ENCODE measurements at places on chromosomes 3 and 15.

- no peak for DNase-seq
Observed at GRCh38 chr15:81781395-81781794, 264.4 kb downstream of the MEX3B start.

- DNase-seq = no peak
Observed at GRCh38 chr3:152339881-152340505, 71.3 kb downstream of the MBNL1 start.

DNA sequence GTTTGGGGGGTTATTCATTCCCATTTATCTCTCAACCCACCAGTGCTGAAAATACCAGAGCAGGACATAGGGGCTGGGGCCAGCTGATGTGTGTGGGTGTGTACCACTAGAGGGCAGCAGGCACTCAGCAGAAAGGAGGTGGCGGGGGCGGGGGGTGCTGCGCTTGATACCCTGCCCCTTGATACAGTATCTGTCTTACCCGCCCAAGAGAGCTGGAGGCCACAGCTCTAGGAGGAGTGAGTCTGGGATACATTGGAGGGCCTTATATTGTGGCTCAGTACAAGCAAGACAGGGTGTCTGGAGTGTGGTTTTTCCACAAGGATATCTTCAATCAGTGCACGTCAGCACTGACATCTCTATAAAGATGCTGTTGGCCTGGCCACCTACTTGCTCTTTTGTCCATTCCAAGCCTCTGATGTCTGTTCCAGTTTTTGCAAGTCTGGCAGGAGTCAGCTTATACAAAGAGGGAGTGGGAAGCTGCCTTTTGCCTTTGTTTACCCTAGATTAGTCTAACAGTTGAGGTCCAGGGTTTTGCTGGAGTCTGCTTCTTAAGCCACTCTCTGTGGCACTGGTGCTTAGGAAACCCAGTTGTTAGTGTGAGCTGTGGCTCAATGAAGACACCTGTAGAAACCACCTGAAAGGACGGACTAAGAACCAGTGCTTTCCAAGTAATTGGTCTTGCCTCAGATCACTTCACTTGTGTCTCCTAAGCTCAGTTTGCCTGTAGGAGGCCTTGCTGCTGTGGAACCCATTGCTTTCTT lies 1.5 kb upstream of the RBM15B start:
- DNase-seq = peak; percentile 48

GRCh38 chr3:37144806-37145205 lies 29.6 kb downstream of the LRRFIP2 start:
- no peak for DNase-seq

DNA sequence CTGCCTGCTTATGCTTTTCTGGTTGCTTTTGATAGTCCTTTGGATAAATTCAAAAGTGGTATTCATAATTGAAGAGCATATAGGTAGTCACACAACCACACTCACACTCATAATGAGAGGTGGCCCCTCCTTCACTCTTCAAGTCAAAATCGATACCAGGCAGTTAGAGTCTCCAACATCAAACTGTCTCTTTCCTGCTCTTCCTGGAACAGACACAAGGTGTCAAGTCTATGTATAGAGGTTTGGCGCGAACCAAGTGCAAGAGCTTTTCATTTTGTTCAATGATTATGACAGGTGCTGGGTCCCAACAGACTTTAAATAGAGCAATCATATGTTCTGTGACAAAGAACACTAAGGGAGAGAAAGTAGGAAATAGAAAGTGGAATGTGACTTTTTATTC lies 29.9 kb upstream of the RGMA start:
- no peak for DNase-seq

- DNase-seq = no peak
Observed at GRCh38 chr3:99458013-99458412, 180.4 kb upstream of the COL8A1 start.

DNA sequence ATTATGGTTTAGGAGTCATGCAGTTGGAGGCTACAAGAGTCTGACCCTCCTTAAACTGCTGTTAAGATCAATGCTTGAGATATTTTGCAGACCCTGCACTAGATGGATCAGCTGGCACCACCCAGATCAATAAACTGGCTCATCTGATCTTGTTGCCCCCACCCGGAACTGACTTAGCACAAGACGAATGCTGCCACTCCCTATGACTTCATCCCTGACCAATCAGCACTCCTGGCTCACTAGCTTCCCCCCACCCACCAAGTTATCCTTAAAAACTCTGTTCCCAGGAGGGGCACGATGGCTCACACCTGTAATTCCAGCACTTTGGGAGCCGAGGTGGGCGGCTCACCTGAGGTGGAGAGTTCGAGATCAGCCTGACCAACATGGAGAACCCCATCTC lies 594.0 kb downstream of the NTRK3 start:
- no peak for DNase-seq

- DNase-seq = no peak
Observed at GRCh38 chr15:39183164-39183881, 397.6 kb upstream of the THBS1 start.

DNA sequence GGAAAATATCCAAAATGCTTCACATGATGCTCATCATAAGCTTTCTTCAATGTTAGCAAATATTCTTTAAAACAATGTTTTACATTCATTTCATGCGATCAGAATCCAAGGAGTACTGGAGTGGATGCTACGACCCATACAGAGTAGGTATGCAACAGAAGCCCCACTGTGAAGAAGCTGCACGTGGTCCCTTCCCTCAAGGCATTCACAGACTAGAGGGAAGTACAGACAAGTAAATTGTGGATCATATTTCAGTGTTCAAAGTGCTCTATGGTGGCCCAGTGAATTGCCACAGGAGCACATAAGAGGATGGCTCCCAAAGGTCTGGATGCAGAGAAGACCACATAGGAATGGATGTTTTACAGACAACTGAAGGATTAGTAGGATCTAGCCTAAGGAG lies 789.9 kb downstream of the IGSF11 start:
- no peak for DNase-seq

GRCh38 chr3:193906849-193907410 lies 229.0 kb upstream of the HES1 start:
- no peak for DNase-seq

DNA sequence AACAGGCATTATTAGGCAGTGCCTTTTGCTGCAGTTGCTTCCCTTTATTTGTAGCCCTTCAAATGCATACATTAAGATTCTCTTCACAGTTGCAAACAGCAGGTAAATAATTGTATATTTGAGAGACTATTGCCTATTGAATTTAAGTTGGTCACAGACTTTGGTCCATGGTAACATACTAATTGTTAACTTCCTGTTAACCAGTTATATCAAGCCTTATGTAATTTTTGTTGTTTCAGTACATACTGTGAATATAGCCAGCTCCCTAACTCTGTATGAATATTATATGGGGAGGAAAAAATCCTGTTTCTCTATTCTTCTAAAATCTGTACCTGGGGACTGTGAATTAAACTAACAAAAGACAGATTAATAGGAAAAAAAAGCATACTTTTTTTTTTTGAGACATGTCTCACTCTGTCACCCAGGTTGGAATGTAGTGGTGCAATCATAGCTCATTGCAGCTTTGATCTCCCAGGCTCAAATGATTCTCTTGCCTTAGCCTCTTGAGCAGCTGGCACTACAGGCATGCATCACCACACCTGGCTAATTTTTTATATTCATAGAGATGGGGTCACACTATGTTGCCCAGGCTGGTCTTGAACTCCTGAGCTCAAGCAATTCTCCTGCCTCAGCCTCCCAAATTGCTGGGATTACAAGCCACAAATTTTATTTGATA lies 53.2 kb downstream of the CHL1 start:
- no peak for DNase-seq

GRCh38 chr3:197711973-197712707 lies 24.6 kb downstream of the RUBCN start:
- peak; percentile 97 for DNase-seq

GRCh38 chr3:53482227-53482626 lies 12.2 kb upstream of the CACNA1D start:
- no peak for DNase-seq

DNA sequence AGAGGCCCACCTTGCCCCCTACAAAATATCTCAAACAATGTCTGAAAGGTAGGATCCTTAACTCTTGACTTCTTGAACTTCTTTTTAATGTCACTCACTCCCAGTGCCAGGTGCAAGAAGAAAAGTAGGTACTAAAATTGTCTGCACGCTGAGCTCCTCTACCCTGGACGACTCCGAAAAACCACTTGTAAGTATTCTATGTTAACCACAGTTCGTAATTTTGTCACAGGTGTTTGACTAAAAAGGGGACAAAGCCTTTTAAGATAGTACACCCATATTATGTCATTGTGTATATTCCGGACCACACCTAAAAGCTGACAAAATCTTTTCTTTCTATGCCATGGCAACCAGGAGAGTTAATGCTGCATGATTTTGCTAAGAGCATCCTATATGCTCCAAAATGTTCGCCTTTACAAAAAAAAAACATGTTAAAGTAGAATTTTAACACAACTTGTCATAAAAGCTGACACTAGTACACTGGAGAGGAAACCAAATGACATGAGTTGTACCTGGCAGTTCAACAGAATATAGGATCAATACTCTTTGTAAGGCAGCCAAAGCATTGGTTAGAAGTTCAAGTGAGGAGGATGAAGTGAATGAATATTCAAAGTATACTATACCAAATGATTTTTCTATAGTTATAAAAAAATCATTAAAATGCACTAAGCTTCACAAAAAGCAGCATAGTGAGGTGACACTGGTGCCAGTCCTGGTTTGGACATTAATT lies 210.5 kb downstream of the FOXP1 start:
- DNase-seq = no peak

DNA sequence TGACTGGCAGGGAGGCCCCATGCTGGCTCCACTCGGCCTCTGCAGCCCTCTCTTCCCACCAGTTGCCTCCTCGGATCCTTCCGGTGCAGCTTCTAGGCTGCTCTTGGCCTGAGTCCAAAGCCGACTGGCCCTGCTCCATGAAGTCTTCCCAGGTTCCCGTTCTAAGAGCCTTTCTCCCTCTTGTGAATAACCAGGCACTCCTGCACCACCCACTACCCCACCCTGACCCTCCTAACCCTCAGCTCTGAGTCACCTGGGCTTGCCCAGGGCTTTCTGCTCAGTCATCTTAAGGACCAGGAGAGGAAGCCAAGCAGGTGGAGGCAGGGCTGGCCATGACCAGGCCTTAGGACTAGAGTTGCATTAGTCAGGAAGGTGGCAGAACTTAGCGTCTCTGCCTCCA lies 28.1 kb upstream of the CNBP start:
- DNase-seq = peak; percentile 56

DNA sequence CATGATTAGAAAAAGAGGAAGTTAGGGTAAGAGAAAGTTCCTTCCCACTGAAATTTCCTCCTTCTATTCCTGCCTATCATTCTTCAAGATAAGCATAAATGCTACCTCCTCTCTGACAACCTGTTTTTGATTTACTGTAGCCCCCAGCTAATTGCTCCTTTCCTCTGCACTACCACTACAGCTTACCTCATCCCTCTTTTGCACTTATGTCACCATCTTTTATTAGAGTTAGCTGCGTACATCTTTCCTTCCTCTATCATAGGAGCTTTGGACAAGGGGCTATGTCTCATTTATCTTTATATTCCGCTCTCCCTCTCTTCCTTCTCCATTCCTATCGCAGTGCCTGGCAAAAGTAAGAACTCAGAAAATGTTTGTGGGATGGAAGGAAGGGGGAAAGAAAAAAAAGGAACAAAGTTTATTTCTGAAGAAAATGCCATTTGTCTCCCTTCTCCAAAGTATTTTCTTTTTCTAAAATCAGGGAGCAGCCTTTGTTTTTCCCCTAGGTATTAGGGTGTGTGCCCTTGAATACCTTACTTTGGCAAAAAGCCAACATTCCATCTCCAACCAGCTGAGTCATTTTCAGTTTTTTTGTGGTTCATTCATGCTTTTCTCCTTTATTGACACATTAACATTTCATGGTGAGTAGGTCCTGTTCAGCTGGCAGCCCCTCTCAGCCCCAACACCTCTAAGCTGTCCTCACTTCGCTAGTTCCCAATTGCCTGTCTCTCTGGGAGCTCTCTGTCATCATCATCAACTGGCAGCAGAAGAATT lies 87.6 kb upstream of the SOX2 start:
- peak; percentile 56 for DNase-seq

DNA sequence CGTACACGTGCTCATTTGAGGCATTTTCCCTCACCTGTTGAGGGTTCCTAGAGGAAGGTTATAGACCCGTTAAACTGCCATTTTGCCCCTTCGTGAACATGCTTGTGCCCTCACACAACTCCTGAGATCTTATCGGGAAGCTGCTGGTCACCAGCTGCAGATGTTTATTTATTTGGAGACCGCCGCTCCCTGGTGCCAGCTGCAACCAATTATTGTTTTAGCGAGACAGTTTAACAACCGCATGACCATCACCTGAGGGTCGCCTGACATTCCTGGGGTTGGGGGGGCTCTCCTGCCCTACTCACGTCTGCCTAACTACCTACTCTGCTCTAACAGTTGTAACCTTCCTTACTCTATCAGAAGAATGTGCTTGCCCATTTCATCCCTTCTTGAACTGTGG lies 292.5 kb downstream of the MCTP2 start:
- no peak for DNase-seq

DNA sequence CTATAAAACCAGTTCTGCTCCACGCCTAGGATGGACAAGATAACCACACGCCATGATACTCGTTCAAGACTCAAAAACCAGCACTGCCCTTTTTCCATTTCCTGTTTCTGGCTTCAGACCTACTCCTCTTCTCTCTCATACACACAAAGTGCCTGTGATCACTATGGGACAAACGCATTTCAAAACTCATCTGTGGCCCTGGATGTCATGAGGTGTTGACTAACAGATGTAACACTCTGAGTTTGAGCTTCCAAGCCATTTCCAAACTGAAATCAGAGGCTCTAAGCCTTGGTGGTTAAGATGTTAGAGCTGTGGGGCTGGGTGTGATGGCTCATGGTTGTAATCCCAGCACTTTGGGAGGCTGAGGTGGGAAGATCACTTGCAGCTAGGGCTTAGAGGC lies 55.7 kb upstream of the LMOD3 start:
- no peak for DNase-seq

GRCh38 chr15:100902436-100903167 lies 16.6 kb upstream of the LRRK1 start:
- peak; percentile 81 for DNase-seq

DNA sequence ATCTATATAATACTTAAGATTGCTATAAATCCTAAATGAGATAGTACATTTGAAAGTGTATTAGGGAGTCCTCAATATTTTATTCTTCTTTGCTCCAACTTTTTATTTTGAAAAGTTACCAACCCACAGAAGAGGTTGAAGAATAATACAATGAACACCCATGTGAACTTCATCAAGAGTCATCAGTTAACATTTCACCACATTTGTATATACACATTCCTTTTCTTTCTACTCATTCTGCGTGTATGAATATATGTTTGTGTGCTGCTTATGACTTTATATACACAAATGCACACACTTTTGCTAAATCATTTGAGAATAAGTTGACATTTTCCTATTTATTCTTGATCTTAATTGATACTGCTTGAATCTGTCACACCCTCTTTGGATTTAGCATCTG lies 193.3 kb upstream of the CGNL1 start:
- DNase-seq = peak; percentile 55

All from fibroblast of skin of abdomen (primary cell).